ENCODE measurements at places on chromosomes 2 and 18. TPM values are rescaled to one million over a fixed set of nuclear protein-coding genes. Genes with fewer than 3 reads are reported as not detected.

- DNase-seq = no peak
These were observed 112.3 kb downstream of the PXDN start for GRCh38 chr2:1632002-1632348.

GRCh38 chr2:114628481-114628880 is 186.0 kb downstream of the DPP10 start:
- DNase-seq = no peak

The OSR1 gene
- 0.65 TPM for total RNA-seq

The CEP192 gene
- 16.1 TPM for total RNA-seq

- no peak for DNase-seq
These were observed 87.8 kb upstream of the TMEM17 start for GRCh38 chr2:62593825-62594224.

The AKAIN1 gene
- total RNA-seq = not detected

GRCh38 chr2:222683805-222684204 is 12.3 kb downstream of the MOGAT1 start:
- no peak for DNase-seq

DNA sequence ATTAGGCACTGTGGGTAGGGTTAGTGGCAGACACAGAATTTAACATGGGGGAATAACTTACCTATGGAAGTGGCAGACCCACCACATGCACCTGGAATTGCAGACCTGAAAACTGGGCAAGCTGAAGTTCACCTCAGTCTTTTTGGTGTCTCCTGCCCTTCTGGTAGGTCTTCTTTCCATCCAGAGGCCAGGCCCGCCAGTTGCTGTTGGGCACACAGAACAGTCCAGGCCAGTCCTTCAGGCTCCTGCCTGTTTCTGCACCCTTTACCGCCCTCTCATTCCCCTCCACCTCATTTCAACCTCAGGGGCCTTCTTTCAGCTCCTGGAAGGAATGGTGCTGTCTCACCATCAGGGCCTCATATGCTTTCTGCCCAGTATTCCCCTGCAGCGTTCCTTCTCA is 358.9 kb upstream of the ETAA1 start:
- DNase-seq = no peak

The APCDD1 gene
- total RNA-seq = not detected

- no peak for DNase-seq
These were observed 322.4 kb downstream of the PTPRM start for GRCh38 chr18:7889515-7889914.

The PMS1 gene
- 21.8 TPM for total RNA-seq

The C2orf66 gene
- total RNA-seq = not detected

The SYT4 gene
- not detected for total RNA-seq

GRCh38 chr2:214203214-214203613 is 207.6 kb upstream of the VWC2L start:
- DNase-seq = no peak

GRCh38 chr2:8790739-8791162 is 46.7 kb downstream of the KIDINS220 start:
- no peak for DNase-seq

The SPP2 gene
- total RNA-seq = not detected

The TEKT4 gene
- not detected for total RNA-seq
